ENCODE measurements at places on chromosomes 12 and 14.

DNA sequence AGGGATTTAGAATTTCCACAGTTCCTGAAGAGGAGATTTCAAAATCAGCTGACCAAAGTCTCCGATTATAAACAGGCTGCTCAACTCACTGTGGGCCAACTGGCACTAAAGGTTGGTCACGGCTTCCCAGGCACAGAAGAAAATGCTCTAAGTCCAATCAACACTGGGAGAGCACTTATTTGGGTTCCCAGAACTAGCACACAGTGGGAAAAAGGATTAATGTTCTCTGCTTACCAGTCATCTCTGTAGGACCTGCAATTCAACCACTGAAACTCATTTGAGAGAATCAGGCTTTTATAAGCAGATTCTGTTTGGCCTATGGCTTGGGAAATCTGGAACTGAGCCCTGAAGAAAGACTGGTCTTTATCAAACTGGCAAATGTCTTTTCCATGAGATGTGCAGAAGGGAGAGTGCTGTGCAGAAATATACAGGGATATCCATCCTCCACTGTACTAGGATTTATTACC lies 49.4 kb downstream of the ABCC9 start:
- DNase-seq = no peak

- no peak for DNase-seq
Measured at GRCh38 chr14:49659526-49660455, 24.7 kb upstream of the DNAAF2 start.

DNA sequence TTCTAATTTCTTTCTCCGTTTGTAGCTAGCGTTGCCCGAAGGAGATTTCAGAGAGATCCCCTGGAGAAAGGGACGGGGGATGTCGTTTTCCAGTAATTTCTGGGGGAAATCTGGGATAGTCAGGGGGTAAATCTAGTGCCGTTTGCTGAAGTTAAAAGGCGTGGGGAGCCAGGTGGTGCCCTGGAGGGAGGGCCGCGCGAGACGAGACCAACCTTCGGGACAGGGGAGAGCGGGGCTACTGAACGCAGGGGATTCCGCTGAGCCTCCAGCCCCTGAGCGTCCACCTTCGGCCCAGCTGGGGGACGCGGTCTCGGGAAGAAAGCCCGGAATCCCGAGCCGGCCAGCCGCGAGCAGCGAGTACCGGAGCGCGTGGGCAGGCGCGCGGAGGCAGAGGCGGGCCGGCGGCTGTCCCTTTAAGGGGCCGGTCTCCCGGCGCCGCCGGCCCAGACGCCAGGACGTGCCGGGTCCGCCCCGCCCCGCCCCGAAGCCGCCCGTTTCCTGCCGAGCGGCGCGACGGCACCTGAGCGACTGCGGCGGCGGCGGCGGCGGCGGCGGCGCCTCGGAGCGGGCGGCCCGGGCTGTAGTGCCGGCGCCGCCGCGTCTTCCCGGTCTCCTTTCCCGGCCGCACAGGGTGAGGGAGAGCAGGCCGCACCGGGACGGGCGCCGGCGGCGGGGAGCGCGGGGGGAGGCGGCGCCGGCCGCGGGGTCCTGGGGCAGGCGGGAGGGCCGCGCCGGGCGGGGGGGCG lies at the start of gene KTN1:
TSS of gene KTN1 (plus strand) at position 484 of the 746 bp plus-strand sequence. CDS start 31,842 bp downstream, outside the sequence.
- peak; percentile 79 for DNase-seq

DNA sequence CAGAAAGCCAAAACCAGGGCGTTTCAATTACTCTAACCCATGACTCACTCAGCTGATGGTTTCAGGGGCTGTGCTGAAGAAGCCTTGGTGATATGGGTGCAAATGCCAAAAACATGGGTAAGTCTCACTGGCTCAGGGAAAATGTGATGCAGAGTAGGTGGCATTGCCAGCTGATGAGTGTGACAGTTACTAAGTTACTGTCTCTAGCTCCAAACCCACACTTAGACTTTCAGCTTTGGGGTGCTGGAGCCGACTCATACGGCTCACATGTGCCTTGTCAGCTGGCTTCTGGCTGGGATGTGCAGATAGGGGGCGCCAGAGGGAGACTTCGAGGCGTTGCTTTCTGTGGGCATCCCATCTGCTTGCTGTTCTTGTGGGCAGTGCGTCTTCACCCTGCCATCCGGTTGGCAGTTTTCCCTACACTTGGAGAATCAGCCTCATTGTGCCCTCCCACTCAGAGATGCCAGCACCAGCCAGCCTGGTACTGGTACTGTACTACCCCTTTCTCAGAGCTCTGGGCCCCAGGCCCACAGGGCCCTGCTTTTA lies 11.1 kb upstream of the KRT7 start:
- DNase-seq = peak; percentile 70

DNA sequence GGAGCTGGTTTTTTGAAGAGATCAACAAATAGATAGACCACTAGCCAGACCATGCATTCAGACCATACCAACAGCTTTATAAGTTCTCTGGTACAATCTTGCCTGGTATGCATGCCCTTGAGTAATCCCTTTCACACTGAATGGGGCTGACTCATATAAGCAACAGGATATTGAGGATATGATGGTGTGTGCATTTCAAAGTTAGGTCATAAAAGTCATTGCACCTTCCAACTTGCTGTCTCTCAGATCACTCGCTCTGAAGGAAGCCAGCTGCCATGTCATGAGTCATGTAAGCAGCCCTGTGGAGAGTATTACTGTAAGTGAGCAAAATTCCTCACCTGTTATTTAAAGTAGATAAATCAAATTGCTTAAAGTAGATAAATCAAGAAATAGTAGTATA lies 45.0 kb upstream of the OR6J1 start:
- no peak for DNase-seq

All from activated T-cell treated with anti-CD3 and anti-CD28 coated beads for 24 hours (primary cell).